ENCODE measurements at places on chromosomes 12 and 14. TPM values are rescaled to one million over a fixed set of nuclear protein-coding genes. Genes with fewer than 3 reads are reported as not detected.

MSRB3 gene
- total RNA-seq: 89.2 TPM

ASPG gene
- total RNA-seq: not detected

MMP17 gene
- 8.6 TPM for total RNA-seq

VRTN gene
- total RNA-seq: not detected

P2RX2 gene
- not detected for total RNA-seq

FAM90A1 gene
- not detected for total RNA-seq

A2ML1 gene
- not detected for total RNA-seq

HOTAIR gene
- total RNA-seq: 3.2 TPM

STYK1 gene
- 0.86 TPM for total RNA-seq

CABP1 gene
- not detected for total RNA-seq

RASSF8 gene
- total RNA-seq: 60.6 TPM

MYO1H gene
- not detected for total RNA-seq

TMEM30B gene
- total RNA-seq: not detected

KRT1 gene
- total RNA-seq: not detected

DAO gene
- total RNA-seq: not detected

NGB gene
- not detected for total RNA-seq
